Activated CD8-positive, alpha-beta memory T cell treated with anti-CD3 and anti-CD28 coated beads for 1 hour (primary cell): ENCODE measurements at places on chromosomes 4 and X.

DNA sequence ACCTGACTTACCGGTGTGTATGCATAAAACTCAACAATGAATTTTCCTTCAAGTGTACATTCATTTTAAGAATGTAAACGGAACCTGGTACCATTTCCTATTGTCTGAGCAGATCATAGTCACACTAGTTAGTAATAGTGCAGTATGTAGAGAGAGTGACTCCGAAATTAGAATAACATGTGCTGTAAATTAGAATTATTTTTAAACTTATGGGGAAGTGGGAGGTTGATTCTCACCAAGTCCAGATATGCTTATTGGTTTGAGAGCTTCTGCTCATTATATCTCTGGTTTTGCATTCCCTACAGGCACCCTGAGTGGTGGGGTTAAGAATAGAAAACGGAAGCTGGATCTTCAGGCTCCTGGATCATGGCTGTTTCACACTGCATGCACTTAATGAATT lies 39.6 kb downstream of the KLF3 start:
- no peak for DNase-seq

GRCh38 chrX:122777766-122778165 lies 406.3 kb upstream of the GRIA3 start:
- no peak for DNase-seq

DNA sequence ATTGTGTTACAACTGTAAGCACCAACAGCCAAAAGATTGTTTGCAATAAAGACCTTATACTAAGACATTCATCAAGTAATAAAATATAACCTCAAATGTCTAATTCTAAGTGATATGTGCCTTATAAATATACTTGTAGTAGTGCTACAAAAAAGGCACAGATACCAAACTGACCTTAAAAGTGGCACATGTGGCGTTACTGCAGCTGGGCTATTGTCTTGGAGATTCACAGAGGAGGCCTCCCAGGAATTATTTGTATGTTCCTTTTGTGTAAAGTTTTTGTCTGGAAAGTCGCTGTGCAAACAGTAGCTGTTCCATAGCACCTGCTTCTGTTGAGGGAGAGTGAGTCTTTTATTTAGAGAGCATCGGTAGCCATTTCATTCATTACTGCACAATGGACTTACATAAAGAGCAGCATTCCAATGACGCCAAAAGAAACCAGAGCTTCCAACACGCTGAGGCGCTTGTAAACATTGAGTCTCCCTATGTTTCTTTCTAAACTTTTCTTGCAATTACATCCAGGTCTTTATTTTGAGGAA lies 143.7 kb downstream of the RPA4 start:
- no peak for DNase-seq

DNA sequence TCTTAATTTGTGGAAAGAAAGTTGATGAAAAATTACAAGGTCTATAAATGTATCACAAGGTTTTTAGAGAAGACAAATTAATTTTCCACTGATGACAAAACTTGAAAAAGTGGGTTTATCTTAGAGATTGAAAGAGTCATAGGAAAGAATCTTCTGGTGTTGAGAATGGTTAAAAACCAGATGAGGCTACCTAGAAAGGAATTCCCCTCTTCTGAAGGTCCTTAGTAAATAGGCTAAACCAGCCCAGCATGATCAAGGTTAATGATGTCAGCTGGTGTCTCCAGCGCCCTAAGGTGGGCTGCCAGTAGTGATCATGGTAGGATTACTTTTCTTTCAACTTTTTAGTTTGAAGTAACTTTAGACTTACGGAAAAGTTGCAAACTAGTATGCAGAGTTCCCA lies 71.8 kb upstream of the PGRMC2 start:
- DNase-seq, result no peak

DNA sequence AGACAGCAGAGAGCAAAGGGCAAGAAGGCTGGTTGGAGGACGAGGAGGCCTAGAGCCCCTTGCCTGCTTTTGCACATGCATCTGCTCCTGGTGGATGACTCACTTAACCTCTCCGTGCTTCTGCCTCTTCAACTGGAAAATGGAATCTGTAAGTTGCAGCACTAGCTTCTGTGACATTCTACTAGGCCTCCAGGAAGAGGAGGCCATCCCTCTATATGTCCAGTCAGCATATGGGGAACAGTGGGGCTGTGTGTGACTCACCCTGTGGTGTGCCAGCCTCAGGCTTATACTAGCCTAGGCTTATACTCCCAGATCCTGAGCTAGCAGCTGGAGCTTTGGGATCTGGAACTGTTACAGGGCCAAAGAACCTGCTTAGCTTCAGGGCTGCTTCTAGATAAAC lies 36.0 kb downstream of the RTL9 start:
- DNase-seq, result no peak

- DNase-seq, result no peak
These were observed 11.7 kb downstream of the NDST4 start for GRCh38 chr4:115101675-115102074.

DNA sequence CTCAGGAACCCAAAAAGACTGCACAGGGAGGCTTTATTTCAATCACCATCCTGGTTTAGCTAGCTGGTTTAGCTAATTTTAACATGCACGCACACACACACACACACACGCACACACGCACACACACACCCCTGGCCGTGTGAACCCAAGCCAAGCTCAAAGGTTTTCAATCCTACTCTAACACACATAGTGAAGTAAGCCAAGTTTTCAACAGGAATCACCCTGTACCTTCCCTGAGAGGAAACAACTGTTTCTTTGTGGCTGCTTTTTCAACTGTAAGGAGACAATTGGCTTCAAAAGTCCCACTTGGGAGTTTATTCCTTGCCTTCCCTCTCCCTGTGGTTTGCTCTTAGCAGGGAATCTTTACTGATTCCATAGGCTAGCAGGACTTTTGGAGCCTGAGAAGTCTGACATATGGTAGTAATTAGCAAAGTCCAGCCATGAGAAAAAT lies 98.9 kb upstream of the BMP3 start:
- no peak for DNase-seq

- DNase-seq, result no peak
These were observed 74.3 kb upstream of the KCTD8 start for GRCh38 chr4:44522761-44523445.

DNA sequence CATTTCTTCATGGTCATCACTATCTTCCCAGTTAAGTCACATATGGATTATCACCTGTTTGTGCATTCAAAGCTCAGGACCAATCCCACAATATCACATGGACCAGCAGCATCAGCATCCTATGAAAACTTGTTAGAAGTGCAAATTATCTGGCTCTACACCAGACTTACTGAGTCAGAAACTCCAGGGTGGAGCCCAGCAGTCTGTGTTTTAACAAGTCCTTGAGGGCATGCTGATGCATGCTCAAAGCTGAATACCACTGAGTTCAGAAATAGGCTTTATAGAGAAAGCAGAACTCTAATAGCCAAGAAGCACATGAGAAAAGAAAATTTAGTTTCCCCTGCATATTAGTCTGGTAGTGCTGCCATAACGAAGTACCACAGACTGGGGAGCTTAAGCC lies 62.4 kb upstream of the GABRQ start:
- DNase-seq, result no peak

DNA sequence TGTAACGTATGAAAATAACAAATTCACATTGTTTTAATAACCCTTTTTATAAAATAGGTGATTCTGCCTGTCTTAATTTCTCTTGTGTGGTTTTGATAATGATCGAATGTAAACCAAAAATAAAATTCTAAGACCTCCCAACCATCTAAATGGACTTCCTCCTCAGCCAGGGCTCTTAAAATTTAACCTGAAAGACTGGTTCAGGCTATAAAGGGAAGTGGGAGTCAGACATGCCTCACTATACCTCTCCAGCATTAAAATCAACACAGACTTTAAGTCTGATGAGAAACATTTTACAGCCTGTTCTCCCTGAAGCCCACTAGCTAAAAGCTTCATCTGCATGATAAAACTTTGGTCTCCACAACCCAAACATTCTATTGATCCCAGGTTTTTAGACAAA lies 97.6 kb upstream of the STIM2 start:
- DNase-seq, result no peak

DNA sequence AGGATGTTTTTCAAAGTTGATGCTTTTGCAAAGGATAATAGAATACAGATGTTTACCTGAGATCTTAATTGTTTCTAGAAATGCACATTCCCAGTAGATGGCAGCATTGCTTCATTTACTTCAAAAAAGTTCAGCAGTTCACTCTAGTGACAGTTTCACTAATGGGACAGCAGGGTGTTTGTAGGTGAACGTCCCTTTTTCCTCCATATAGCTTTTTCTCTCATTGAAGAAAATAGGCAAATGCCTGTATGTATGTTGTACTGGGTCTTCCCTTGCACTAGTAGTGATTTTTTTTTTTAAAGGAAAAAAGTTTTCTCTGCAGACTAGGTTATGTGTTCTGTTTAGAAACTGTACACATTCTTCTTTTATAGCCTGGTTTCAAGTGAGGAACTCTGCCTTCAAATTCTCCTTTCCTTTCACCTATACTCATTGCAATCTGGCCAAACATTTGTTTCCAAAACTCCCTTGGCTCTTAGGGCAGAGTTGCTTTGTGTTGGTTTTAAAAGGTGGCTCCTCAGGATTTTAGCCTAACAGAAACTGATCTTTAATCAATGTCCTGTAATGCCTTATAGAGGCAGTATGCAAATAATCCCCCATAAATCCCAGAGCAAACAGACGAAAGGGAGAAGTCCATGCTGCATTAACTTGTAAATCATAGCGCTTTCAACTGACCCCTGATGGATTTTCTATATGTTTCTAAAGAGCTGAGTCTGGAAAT lies 86.3 kb downstream of the EGF start:
- DNase-seq, result peak; percentile 3

DNA sequence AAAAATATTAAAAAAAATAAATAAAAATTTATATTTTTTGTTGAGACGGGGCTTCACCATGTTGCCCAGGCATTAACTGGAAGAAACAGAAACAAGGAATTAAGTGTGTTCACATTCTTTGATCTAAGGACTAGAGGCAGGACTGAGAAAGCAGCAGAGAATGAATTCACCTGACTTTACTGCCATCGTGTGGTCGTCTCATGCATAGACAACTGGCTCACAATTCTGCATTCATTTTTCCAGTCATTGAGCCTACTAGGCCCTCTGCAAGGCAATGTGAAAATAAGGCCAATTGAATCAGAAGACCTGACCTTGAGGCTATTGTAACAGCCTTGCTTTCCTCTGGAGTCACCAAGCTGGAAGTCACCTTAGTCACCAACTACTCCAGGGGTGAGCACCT lies 37.4 kb downstream of the LHFPL1 start:
- no peak for DNase-seq

- DNase-seq, result no peak
These were observed 134.5 kb downstream of the BTC start for GRCh38 chr4:74659576-74660411.

- no peak for DNase-seq
These were observed 50.3 kb upstream of the GEMIN8 start for GRCh38 chrX:14079891-14080430.

GRCh38 chrX:49925176-49925575 lies 2.8 kb downstream of the CLCN5 start:
- DNase-seq, result no peak

DNA sequence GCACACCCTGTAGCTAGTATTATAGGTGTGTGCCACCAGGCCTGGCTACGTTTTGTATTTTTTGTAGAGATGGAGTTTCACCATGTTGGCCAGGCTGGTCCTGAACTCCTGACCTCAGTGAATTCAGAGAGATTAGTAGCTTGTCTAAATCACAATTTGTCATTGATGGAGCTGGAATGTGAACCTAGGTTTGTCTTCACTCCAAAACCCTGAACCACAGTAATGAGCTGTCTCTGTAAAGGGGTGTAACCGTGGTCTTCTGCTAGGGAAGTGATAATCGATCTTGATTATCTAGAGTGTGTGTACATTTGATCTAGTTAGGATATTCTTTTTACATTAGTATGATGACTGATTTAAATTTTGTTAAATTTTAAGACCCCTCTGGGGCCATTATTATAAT lies 8.3 kb downstream of the ARHGAP10 start:
- DNase-seq, result no peak

GRCh38 chr4:39754309-39754708 lies 56.4 kb downstream of the UBE2K start:
- no peak for DNase-seq

DNA sequence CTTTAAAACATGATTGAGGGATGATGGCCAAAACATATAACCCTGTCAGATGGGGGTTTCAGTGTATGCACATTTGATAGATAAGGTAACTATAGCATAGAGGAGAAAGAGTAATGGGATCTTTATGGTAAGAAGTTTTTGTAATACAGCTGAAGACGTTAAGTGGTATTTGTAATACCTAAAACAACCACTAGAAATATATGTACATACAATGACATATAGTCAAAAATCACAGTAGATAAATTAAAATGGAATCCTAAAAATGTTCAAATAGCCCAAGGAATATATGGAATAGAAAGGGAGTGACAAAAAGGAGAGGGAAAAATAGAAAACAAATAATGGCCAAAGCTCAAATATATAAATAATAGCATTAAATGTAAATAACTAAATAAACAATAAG lies 371.3 kb upstream of the FSTL5 start:
- DNase-seq, result no peak

- no peak for DNase-seq
These were observed 1.9 kb downstream of the SOWAHB start for GRCh38 chr4:76896048-76896447.

- no peak for DNase-seq
These were observed 69.6 kb downstream of the PHOX2B start for GRCh38 chr4:41678951-41679350.

GRCh38 chr4:103720661-103721060 lies 876 bp upstream of the TACR3 start:
- no peak for DNase-seq

DNA sequence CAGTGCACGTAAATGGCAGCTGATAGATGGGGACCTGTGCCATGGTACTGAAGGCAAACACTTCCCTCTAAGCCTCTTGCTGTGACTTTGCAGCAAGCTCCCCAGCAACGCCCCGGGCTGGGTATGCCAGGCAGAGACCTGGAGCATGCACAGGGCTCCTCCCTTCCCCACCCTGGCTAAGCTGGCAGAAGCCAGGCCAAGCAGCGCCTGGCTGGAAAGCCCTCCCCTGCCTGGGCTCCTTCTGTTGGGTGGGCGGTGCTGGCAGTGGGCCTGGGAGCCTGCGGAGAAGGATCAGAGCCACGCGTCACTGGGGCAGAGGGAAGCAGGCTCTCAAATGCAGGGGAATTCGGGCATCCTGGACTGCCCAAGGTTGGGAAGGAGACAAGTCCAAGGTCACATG lies 3.6 kb downstream of the ATP2B3 start:
- DNase-seq, result no peak

DNA sequence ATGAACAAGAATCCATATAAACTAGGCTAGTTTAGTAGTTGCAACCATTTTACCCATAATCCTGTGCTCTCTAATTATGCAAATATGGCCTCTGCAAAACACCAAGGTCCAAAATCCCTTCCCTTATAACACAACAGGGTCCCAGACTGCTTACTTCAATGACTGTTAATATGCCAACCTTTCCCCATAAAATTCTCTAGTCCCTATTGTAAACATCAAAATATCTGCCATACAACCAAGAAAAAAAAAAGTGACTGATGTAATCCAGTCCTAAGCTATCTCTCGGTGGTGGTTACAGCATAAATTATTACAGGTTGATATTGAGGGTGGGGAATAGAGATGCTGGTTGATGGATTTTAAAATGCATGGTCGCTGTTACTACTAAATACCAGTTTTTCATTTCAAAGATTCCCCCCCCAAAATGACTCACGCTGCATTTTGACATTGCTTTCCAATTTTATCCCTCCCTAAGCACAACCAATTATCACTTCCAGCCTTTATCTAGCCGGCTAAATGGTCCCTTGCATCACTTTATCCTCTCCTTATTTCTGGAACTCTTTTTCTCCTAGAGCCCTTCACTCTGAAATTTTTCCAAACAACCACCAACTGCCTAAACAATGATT lies 44.8 kb downstream of the TSPAN5 start:
- DNase-seq, result no peak
